ENCODE measurements at places on chromosomes 12 and 14. TPM values are rescaled to one million over a fixed set of nuclear protein-coding genes. Genes with fewer than 3 reads are reported as not detected.

DNA sequence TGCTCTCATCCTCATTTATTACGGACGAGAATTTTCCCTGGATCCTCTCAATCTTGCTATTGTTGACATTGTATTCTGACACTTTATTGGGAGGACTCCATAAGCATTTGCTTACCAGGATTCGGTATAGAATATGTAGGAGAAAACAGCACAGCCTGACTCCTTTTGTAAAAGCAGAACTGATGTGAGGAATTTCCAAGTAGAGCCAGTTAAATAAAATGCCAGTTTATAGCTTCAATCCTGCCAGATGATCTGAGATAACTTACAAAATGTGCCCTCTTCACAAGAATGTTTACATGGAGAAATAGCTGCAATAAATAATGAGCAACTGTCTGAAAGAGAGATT lies 332.9 kb upstream of the PRICKLE1 start:
- DNase-seq = no peak
- no peak overlapping the region for H3K4me3 ChIP-seq
- no peaks in the 10 kb centered on the region for H3K27me3 ChIP-seq
- H3K36me3 ChIP-seq = no peaks in the 10 kb centered on the region
- no peaks in the 10 kb centered on the region for H3K4me1 ChIP-seq

- no peak for DNase-seq
- no peaks in the 10 kb centered on the region for H3K36me3 ChIP-seq
- H3K4me1 ChIP-seq = no peaks in the 10 kb centered on the region
- no peak overlapping the region for H3K4me3 ChIP-seq
- H3K27ac ChIP-seq = no peak overlapping the region
- H3K27me3 ChIP-seq = no peaks in the 10 kb centered on the region
Observed at GRCh38 chr14:68535404-68536017, 257.4 kb downstream of the ZFP36L1 start.

The KRT6B gene
- 1.4 TPM for total RNA-seq

DNA sequence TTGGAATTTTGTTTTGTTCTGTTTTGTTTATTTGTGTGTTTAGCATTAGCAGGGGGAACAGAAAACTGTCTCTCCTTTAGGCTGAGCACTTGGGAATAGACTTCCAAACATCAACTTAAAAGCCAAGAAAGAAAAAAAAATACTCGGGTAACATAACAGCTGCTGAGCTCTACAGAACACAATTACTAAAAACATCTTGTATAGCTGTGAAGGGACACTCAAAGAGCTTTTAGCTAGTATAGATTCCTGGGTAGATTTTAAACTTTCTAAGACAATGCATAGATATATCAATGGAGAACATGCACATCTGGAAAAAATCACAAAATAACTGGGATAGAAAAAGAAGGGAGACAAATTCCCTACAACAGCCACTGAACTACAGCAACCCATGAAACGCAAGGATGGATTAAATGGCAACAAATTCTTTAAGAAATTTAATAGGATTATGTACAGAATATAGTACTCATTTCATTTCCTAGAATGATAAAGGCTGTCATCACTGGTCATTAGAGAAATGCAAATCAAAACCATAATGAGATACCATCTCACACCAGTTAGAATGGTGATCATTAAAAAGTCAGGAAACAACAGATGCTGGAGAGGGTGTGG lies 174.3 kb upstream of the KRR1 start:
- no peaks in the 10 kb centered on the region for H3K4me1 ChIP-seq
- no peak for DNase-seq
- no peak overlapping the region for H3K4me3 ChIP-seq
- H3K27ac ChIP-seq = no peak overlapping the region
- no peaks in the 10 kb centered on the region for H3K36me3 ChIP-seq

DNA sequence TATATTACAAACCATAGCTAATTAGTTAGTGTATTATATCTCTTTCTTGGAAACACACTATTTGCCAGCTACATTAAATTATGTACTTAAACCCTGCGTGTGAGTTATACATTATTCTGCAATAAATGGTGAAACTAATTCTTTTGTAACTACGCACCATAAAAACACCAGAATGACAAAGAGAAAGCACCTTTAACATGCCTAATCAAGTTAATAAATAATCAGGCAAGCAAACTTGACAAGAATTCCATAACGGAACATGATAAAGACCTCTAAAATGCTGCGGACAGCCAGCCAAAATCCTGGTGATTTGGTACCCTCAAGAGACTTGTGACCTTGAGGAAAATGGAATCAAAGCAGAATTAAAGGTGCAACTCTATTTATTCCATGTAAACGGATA lies 375.3 kb upstream of the KITLG start:
- H3K36me3 ChIP-seq = no peaks in the 10 kb centered on the region
- H3K4me3 ChIP-seq = no peak overlapping the region
- H3K27me3 ChIP-seq = no peaks in the 10 kb centered on the region
- H3K27ac ChIP-seq = no peak overlapping the region

DNA sequence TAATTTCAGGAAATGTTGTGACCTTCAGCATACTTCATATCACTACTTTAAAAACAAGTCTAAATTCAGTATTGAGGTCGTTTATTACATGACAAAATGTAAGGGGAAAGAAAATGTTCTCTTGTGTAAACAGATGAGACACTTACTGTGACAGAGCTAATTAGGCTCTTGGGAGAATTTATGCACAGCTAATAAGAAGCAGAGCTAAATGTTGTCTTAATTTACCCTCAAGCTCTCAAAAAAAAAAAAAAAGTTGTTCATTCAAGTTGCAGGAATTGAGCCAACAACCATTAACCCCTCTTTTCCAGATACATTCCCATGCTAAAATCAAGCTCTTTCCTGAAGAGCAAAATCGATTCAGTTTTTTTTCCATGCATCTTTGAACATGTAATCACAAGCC lies 1419.4 kb downstream of the FSCB start:
- no peaks in the 10 kb centered on the region for H3K27me3 ChIP-seq
- DNase-seq = no peak
- no peaks in the 10 kb centered on the region for H3K4me1 ChIP-seq
- no peak overlapping the region for H3K4me3 ChIP-seq
- no peak overlapping the region for H3K27ac ChIP-seq
- no peaks in the 10 kb centered on the region for H3K36me3 ChIP-seq

DNA sequence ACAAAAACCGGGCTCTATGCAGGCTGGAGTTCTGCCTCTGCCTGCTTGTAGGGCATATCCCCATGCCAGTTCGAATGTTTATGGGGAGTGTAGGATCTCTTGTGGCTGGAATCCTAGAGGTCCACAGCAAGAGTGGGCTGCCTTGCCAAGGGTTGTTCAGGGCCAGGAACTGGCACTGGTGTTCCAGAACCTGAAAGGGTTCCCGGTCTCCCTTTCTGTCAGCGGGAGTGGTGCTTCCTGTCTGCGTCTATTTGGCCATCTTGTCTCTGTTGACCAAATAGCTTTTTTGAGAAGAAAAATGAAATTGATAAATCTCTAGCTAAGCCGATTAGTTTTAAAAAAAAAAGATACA lies 17.8 kb downstream of the OLR1 start:
- no peak overlapping the region for H3K27ac ChIP-seq
- peak overlapping the region; percentile 44 for H3K4me3 ChIP-seq
- H3K27me3 ChIP-seq = no peaks in the 10 kb centered on the region

The KCNMB4 gene
- total RNA-seq = 1.3 TPM

Data from colonic mucosa (tissue), 4 donors.